ENCODE measurements at places on chromosomes 5 and 9. TPM values are rescaled to one million over a fixed set of nuclear protein-coding genes. Genes with fewer than 3 reads are reported as not detected.

The KCNV2 gene
- polyA plus RNA-seq, result not detected

The C5orf52 gene
- polyA plus RNA-seq, result not detected

The PCDHGA10 gene
- 0.16 TPM for polyA plus RNA-seq

GRCh38 chr9:93667627-93668026, 91.2 kb downstream of the PHF2 start:
- no peak for DNase-seq

GRCh38 chr9:37988041-37988440, 81.0 kb downstream of the SHB start:
- DNase-seq, result no peak

DNA sequence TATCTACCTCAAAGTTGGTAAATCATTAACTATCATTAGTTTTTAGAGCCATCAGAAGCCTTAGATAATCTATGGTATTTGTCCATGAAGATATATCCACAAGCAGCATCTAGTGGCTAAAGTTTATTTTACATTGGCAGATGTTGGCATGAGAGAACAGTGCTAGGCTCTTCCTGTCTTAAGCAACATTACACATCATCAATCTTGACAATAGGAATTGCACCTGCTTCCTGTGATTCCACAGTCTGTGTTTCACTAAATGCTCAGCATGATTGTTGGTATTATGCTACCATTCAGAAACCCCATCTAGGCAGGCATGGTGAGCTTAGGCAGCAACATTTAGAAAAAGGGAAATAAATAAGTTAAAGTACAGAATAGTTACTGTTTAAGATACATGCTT, 246.6 kb downstream of the SLCO4C1 start:
- no peak for DNase-seq

GRCh38 chr9:108356806-108357205, 499.0 kb downstream of the ACTL7B start:
- peak; percentile 70 for DNase-seq

DNA sequence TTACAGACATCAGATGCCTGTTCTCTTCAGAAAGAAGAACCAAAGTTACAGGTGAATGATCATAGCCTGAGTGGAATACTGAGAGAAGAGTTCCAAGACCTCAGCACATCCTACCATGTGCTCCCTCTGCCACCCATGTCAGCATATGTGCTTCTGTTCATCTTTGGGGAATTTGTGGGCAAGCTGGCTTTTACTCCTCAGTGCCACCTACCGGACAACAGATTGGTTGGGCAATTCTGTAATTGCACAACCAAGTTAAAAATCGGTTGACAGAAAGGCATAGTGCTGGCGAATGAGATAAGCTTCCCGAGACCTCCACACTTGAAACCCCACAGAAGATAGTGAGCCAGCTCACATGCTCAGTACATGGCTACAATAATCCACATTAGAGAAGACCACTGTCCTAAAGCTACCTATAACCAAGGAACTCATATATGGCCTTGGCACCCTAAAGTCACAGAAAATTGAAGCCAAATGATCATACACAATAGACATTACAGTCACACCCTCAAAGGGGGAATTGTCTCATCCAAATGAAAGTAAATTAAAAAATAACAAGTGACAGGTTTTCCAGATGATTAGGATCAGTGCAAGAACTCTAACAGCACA, 1238.0 kb upstream of the NUDT12 start:
- no peak for DNase-seq

GRCh38 chr5:67998709-67999261, 216.8 kb upstream of the PIK3R1 start:
- no peak for DNase-seq

DNA sequence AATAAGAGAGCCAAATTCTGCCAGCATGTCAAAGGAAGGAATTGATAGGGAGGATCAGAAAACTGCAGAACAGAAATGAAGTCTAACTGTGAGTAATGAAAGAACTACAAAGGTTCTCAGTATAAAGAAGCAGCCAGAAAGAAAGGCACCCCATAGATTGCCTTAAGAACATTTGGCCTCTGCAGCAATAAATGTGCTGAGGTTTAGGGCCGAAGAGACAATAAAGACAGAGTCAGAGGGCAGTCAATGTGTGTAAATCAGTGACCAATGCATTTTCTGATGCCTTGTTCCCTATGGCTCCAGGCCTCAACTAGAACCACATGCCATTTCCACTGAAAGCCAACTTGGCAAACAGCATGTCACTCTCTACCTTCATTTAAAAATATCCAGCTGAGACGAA, 281.0 kb downstream of the HINT1 start:
- DNase-seq, result no peak

All from foreskin keratinocyte (primary cell).